RCC 7860 (cell line): ENCODE measurements at places on chromosomes 3 and 15.

- no peak for DNase-seq
These were observed 3.9 kb downstream of the FOXL2 start for GRCh38 chr3:138942861-138943623.

DNA sequence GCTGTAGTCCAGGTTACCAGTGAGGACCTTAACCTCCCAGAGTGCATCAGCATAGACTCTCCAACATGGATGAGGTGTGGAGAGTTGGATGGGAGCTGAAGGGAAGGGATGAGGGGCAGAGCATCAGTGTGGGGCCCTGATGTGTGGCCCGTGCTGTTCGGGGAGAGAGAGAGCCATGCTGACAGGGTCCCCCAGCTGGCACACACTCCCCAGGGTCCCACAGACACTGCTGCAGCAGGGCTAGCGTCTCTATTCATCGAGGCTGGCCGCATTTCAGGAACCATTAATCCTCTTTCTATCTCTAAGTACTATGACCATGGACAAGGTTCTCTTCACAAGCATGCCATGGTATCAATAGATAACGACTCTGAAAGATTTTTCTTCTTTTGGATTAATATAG is 85.9 kb upstream of the PLXNA1 start:
- no peak for DNase-seq

DNA sequence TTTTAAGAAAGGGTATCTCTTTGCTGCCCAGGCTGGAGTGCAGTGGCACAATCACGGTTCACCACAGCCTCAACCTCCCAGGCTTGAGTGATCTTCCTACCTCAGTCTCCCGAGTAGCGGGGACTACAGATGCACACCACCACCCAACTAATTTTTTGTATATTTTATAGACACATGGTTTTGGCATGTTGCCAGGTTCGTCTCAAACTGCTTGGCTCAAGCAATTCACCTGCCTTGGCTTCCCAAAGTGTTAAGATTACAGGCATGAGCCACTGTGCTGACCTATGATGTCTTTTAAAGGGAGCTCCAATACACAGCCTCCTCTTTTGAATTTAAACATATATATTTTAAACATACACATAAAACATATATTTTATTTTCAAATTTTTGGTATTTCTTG is 60.9 kb downstream of the SLC9C1 start:
- no peak for DNase-seq

DNA sequence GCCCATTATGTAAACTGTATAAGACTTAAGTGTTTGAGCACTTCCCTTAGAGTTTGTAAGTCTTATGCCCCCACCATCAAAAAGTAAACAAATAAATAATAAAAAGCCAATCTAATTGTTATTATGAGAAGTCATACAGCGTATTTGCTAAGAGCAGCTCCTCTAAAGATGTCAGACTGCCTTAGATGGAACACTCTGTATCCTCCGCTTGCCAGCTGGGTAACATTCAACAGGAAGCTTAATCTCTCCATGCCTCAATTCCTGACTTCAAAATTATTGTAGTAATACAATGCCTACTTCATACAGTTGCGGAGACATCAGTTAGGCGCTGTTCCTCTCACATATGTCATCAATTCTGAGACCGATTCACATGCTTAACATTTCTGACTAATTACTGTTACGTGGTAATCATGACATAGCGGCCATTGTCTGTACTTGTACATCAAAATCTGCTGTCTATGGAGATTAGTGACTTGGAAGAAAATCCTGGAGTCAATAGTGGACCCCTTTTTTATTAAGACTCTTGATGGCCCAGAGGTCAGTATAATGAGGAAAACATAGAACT is 417.7 kb downstream of the LPP start:
- DNase-seq: no peak

DNA sequence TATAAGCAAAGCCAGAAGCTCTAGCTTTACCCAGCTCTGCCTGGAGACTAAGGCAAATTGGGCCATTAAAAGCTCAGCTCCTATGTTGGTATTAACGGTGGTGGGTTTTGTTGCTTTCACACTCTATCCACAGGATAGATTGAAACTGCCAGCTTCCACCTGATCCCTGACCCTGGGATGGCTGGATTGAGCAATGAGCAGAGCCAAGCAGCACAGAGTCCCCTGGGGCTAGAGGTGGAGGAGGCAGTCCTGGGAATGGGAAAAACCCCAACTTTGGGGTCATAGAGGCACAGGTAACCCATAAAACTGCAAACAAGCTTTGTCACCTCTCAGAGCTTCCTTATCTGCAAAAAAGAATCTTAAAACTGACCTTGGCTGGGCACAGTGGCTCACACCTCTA is 6.6 kb downstream of the RHO start:
- no peak for DNase-seq

GRCh38 chr15:35080226-35080625 is 4.9 kb downstream of the NANOGP8 start:
- no peak for DNase-seq

GRCh38 chr3:155664925-155665695 is 79.8 kb downstream of the PLCH1 start:
- DNase-seq: peak; percentile 57

DNA sequence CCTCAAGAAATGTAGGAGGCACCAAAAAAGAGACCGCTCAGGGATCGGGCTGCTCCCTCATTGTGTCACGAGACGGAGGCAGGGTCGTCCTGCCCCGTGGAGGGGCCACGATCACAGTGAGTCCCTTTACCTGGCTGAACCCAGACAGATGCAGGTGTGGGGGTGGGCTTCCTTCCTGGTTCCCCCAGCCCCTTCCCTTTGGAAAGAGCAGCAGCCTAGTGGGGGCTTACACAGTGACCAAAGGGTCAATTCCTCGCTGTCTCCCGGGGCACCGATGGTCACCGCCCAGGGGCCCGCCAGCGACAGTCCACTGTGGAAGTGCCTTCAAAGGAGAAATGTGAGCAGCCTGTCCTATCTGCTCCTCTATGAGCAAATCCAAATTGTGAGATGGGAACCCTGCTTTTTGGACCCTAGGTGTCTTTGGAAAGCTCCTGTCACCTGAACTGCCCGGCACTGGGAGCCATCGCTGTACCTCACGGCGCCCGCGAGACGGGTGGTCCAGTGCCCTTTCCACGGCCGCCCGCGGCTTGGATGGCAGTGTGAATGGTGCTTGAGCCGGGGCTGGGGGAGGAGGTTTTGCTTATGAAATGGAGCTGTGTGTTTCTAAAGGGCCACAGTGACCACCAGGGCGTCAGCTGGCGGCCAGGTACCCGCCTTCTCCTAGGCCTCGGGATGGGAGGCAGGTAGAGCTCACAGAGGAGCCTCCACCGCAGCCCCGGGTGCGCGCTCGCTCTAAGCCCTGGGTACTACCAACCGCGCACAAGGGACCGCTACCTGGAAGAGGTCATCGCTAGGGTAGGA is 155.7 kb downstream of the KLF13 start:
- DNase-seq: no peak

GRCh38 chr15:64869501-64869900 is 27.8 kb downstream of the PLEKHO2 start:
- no peak for DNase-seq

GRCh38 chr3:42747581-42747980 is 25.5 kb downstream of the CCDC13 start:
- DNase-seq: no peak

- no peak for DNase-seq
These were observed 154.2 kb upstream of the TNIK start for GRCh38 chr3:171614318-171614921.

GRCh38 chr3:104548401-104548800 is 818.3 kb upstream of the ALCAM start:
- DNase-seq: no peak

GRCh38 chr15:67564021-67564967 is 21.8 kb downstream of the MAP2K5 start:
- DNase-seq: no peak

GRCh38 chr3:153927107-153927506 is 194.1 kb upstream of the ARHGEF26 start:
- DNase-seq: peak; percentile 15

DNA sequence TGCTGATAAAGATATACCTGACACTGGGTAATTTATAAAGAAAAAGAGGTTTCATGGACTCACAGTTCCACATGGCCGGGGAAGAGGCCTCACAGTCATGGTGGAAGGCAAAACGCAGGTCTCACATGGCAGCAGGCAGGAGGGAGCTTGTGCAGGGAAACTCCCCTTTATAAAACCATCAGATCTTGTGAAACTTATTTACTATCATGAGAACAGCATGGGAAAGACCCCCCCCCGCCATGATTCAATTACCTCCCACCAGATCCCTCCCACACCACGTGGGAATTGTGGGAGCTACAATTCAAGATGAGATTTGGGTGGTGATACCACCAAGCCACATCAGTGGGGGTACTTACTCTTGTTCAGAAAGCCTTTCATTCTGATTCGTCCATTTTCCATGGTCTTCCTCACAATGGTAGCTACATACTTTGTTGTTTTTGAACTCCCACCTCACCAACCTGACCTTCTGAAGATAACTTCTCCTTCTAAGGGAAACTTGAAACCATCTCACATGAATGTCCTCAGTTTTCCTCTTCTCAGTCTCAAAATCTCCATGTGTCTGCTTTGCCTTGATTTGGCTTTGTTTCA is 275.6 kb upstream of the PROK2 start:
- no peak for DNase-seq

- no peak for DNase-seq
These were observed 56.1 kb downstream of the SYN2 start for GRCh38 chr3:12060139-12060845.

DNA sequence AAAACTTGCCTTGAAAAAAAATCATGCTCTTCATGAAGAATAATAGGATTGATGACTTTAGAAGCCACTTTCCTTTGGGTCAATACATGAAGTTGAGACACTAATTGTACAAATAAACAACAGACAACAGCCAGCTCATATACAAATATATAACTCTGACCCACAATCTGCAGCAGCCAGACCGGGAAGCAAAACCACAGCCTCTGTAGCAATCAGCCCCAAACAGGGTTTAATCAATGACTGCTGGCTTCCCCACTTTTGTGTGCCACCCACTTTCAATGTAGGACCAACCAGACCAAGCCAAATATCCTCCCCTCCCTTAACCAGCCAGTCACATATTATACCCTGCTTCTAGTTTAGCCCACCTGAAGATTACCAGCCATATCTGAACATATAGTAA is 39.0 kb downstream of the IFT57 start:
- no peak for DNase-seq

GRCh38 chr3:163632722-163633121 is 1445.6 kb downstream of the SI start:
- DNase-seq: no peak

DNA sequence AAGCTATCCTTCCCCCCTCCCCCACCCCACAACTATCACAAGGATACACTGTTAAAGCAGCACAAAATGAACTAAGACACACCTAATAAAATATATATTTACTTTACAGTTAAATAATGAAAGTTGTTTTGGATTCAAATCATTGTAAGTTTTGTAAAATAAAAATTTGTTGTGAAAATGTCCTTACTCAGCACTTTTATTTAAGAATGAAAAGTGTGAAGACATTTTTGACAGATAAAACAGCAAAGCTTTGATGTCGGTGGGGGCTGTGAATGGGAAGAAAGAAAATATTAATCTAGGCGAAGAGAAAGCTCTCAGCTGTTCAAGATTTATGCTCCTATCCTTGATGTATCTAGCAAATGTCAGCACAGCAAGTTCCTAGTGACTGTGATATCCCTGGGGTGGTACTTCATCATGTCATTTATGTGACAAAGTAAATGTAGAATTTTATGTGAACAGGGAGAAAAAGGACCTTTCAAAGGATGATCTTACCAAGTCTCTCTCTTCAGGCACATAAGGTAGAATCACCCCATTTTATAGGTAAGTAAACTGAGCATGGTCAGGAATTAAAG is 216.4 kb downstream of the ROBO1 start:
- no peak for DNase-seq

DNA sequence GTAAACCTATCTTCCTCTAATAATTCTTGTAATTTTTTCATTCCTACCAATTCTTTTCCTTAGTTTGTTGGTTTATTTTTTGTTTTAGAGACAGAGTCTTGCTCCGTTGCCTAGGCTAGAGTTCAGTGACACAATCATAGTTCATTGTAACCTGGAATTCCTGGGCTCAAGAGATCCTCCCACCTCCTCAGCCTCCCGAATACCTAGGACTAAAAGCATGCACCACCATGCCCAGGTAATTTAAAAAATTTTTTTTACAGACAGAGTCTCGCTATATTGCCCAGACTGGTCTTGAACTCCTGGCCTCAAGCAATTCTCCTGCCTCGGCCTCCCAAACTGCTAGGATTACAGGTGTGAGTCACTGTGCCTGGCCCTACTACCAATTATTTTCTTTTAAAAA is 220.2 kb downstream of the ERC2 start:
- DNase-seq: no peak

- no peak for DNase-seq
These were observed 42.8 kb downstream of the TSC22D2 start for GRCh38 chr3:150450916-150451315.

DNA sequence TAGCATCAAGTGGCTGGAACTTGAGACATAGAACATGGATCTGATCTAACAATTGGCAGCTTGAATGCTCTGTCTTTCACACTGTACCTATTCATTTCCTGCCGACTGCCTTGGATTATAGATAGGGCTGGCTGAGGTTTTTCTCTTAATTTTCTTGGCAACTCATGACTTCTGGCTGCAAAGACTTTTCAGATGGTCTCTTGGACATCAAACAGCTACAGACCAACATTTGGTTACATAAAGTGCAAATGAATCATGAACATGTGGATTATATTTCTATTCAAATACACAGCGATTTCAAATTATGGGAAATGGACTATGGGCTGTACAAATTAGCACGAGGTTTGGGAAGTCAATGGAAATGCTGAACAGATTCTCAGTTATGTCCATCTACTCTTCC is 26.2 kb upstream of the IL16 start:
- DNase-seq: no peak

DNA sequence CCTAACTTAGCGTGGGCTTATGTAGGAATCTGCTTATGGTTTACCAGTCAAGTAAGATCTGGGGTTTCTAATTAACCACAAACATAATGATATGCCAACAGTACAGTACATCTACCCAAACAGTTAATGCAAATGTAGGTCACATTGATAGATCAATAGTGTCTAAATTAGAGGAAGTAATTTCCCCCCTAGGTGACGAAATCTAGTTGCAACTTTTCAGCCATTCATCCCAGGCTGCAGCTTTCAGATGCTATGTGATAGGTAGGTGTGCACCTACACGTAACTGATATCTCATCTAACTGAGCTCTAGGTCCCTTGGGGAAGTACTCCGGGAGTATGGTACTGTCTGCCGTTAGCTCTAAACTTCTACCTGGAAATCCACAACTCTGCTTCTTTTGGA is 57.2 kb downstream of the CRTC3 start:
- DNase-seq: no peak

DNA sequence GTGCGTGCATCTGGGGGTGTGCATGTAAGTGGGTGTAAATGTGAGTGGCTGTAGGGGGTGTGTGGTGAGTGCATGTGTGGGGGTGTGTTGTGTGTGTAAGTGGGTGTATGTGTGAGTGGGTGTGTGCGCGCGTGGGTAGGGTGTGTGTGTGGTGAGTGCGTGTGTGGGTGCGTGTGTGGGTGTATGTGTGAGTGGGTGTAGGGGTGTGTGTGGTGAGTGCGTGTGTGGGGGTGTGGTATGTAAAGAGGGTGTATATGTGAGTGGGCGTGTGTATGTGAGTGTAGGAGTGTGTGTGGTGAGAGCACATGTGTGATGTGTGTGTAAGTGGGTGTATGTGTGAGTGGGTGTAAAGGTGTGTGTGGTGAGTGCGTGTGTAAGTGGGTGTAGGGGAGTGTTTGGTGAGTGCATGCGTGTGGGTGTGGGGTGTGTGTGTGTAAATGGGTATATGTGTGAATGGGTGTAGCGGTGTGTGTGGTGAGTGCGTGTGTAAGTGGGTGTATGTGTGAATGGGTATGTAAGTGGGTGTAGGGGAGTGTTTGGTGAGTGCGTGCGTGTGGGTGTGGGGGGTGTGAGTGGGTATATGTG is 916 bp upstream of the CPN2 start:
- DNase-seq: no peak
